Uterus (tissue), 4 donors: ENCODE measurements at places on chromosomes 13 and 19. TPM values are rescaled to one million over a fixed set of nuclear protein-coding genes. Genes with fewer than 3 reads are reported as not detected.

- no peaks in the 10 kb centered on the region for H3K36me3 ChIP-seq
- no peak overlapping the region for H3K4me3 ChIP-seq
- H3K27ac ChIP-seq, result no peak overlapping the region
- no peaks in the 10 kb centered on the region for H3K4me1 ChIP-seq
- H3K27me3 ChIP-seq, result no peaks in the 10 kb centered on the region
- no peak for DNase-seq
Observed at GRCh38 chr19:7665076-7665475, 3.8 kb upstream of the RETN start.

DNA sequence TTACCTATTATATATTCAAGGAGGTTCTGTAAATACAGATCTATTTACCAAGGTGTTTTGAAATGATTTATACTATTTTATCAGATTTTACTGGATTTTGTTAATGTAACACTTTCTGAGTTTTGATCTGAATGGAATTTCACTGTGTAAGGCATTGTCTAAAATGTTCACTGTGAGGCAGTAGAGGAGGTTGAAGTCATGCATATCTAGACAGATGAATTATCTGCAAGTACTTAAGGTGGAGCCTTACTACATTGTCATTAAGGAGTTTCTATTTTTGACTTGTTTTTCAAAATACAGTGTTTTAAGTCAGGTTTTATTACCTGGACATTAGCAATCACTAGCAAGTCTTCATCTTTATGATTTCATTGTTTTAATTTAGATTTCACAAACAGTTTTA is 62.1 kb downstream of the TM9SF2 start:
- no peaks in the 10 kb centered on the region for H3K36me3 ChIP-seq
- no peaks in the 10 kb centered on the region for H3K27me3 ChIP-seq
- H3K4me3 ChIP-seq, result no peak overlapping the region
- H3K4me1 ChIP-seq, result no peaks in the 10 kb centered on the region
- no peak for DNase-seq

GRCh38 chr13:46864941-46865340 is 31.9 kb downstream of the HTR2A start:
- no peak overlapping the region for H3K4me3 ChIP-seq
- H3K27ac ChIP-seq, result no peak overlapping the region
- DNase-seq, result no peak

- no peak overlapping the region for H3K4me3 ChIP-seq
- no peaks in the 10 kb centered on the region for H3K27me3 ChIP-seq
- DNase-seq, result no peak
- no peaks in the 10 kb centered on the region for H3K36me3 ChIP-seq
- no peak overlapping the region for H3K27ac ChIP-seq
Observed at GRCh38 chr19:19382118-19382517, 23.4 kb upstream of the GATAD2A start.

DNA sequence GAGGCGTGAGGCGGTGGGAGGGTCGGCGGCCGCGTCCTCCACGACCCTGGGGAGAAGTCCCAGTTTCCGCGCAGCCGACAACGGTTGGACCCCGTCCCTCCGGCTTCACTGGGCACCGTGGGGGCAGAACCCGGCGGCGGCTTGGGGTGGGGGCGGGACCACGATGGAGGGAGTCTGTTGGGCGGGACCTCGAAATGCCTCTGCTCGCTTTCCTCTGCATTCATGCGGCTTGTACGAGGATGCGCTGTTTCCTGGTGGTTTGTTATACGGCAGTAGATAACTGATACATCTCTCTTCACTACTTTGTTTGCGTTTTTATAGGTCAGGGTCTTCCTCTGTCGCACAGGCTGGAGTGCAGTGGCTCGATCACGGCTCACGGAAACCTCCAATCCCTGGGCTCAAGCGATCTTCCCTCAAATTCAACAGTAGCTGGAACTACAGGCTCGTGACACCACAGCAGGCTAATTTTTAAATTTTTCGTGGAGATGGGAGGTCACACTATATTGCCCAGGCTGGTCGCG is 24.6 kb upstream of the ZNF846 start:
- H3K4me3 ChIP-seq, result peak overlapping the region; percentile 66
- no peaks in the 10 kb centered on the region for H3K36me3 ChIP-seq
- H3K4me1 ChIP-seq, result no peaks in the 10 kb centered on the region
- H3K27me3 ChIP-seq, result no peaks in the 10 kb centered on the region
- peak overlapping the region; percentile 98 for H3K27ac ChIP-seq

DNA sequence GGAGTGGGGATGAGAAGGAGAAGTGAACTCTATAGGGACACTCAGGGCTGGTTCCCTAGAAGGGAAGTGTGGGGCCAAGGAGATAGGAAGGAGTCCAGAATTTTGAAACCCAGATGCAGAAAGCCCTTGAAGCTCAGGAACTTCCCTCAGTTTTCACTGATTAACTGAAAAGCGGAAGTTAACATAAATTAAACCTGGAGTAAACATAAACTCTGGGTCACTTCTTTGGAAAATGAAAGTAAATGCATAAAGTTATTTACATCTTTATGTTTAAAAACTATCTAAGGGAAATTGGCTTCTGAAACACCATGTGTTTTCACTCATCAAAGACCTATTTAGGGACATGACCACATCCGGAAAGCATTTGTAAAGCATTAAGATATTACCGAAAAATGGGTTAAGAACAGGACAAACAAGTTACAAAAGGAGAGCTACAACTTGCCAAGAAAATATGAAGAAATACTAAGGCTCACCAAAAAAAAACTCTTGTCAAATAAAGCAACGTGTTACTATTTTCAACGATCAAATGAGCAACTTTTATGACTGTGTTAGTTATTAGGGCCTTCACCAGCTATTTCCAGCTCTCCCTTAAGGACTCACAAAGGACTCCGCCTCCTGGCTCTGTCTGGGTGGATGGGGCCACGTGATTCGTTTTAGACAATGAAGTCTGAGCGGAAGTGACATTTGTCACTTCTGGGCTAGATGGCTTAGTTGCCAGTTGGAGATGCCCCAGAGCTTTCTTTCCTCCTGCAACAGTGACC is 439.1 kb upstream of the ZNF507 start:
- peak; percentile 58 for DNase-seq
- no peak overlapping the region for H3K4me3 ChIP-seq
- H3K36me3 ChIP-seq, result no peaks in the 10 kb centered on the region
- H3K4me1 ChIP-seq, result peaks cover 3% of the 10 kb centered on the region
- no peaks in the 10 kb centered on the region for H3K27me3 ChIP-seq
- peak overlapping the region; percentile 74 for H3K27ac ChIP-seq

GRCh38 chr19:12733369-12734214 is 892 bp downstream of the TRIR start:
- no peaks in the 10 kb centered on the region for H3K27me3 ChIP-seq
- H3K4me3 ChIP-seq, result peak overlapping the region; percentile 81
- peaks cover 21% of the 10 kb centered on the region for H3K4me1 ChIP-seq
- DNase-seq, result no peak
- no peaks in the 10 kb centered on the region for H3K36me3 ChIP-seq
- peak overlapping the region; percentile 86 for H3K27ac ChIP-seq

DNA sequence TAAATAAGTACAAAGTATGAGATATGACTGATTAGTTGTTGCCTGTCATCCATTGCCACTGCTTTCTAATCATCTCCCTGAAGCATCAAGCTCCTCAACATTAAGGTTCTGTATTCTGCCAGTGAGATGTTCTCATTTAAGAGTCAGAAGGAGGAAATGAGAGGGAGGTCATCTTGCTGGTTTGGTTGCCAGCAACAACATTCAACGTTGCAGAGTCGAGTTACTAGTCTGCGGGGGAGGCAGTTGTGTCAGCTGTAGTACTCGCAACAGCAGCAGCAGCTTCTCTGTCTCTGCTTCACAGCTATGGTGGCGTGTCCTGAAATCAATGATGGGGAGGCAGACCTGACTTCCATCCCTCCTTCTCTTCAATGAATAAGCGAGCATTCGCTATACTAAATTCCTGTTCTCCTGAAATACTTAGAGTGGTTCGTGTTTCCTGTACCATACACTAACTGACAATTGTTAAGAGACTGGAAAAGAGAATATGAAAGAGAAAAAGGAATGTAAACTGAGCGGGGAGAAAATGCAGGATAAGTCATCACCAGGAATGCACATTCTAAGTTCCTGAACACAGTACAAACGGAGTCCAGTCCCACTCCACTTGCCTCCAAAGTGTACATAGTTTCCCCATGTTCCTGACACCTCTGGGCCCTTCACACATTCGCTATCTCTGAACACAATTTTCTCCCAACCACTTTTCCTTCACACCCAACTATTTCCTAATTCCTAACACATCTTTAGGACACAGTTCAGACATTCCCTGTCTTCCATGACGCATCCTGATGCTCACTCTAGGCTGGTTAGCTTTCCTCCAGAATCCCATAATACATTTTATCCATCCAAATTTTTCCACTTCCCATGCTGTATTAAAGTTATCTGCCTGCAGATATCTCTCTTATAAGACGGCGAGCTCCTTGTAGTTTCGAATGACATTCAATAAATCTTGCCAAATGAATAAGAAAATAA is 263.0 kb downstream of the KLF12 start:
- H3K36me3 ChIP-seq, result no peaks in the 10 kb centered on the region
- no peaks in the 10 kb centered on the region for H3K27me3 ChIP-seq
- no peak overlapping the region for H3K4me3 ChIP-seq
- H3K4me1 ChIP-seq, result no peaks in the 10 kb centered on the region

DNA sequence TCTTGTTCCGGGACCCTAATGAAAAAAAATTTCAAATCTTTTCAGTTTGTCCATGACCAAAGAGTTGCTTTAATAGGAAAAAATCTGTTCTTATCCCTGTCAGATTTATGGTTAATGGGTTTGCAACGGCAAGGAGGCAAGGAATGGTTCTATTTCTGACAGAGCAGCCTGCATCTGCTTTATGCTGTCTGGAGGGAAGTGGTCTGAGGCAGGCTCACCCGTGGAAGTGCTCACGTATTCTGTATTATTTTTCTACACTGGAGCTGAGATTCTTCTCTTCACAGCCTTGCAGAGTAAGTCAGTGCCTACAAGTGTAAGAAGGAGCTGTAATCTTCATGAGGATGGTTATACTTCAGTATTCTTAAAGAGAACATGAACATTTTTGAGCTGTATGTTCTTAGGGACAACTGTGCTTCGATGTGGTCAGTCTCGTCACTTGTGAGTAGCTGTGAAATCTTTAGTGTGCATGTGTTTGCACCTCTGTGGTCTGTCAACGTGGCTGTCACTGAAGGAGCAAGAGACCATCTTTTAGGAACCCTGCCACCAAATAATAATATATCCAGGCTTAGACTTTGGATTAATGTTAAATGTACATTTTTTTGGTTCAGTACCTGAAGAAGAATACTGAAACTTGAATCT is 114.3 kb downstream of the DNAJC3 start:
- no peaks in the 10 kb centered on the region for H3K36me3 ChIP-seq
- H3K4me1 ChIP-seq, result no peaks in the 10 kb centered on the region
- H3K27ac ChIP-seq, result no peak overlapping the region
- H3K4me3 ChIP-seq, result no peak overlapping the region
- H3K27me3 ChIP-seq, result no peaks in the 10 kb centered on the region

- no peaks in the 10 kb centered on the region for H3K36me3 ChIP-seq
- no peak overlapping the region for H3K27ac ChIP-seq
- DNase-seq, result no peak
Observed at GRCh38 chr19:14315433-14315832, 65.8 kb upstream of the ADGRE5 start.

DNA sequence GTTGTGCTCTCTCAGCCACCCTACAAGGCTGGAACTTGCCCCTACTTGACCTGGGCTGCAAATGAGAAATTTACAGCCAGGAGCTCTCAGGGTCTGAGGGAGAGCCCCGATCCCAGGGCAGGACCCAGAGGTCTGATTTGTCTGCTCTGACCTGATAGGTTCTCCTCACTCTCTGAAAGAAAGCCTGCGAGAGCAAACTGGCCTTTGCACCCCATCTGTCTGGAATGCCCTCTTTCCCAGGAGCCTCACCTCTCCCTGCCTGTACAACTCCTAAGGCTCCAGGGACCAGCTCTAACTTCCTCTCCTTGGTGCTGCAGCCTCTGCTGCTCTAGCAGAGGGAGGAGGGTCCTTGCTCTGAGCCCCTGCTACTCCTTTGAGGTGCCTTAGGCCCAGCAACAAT is 137.8 kb downstream of the UQCRFS1 start:
- no peak for DNase-seq
- no peaks in the 10 kb centered on the region for H3K4me1 ChIP-seq
- no peak overlapping the region for H3K27ac ChIP-seq
- no peak overlapping the region for H3K4me3 ChIP-seq
- H3K27me3 ChIP-seq, result no peaks in the 10 kb centered on the region
- no peaks in the 10 kb centered on the region for H3K36me3 ChIP-seq

GRCh38 chr19:41297628-41298347 is 12.2 kb upstream of the CCDC97 start:
- no peak for DNase-seq
- no peak overlapping the region for H3K4me3 ChIP-seq
- peak overlapping the region; percentile 33 for H3K27ac ChIP-seq
- no peaks in the 10 kb centered on the region for H3K27me3 ChIP-seq
- H3K4me1 ChIP-seq, result no peaks in the 10 kb centered on the region

DNA sequence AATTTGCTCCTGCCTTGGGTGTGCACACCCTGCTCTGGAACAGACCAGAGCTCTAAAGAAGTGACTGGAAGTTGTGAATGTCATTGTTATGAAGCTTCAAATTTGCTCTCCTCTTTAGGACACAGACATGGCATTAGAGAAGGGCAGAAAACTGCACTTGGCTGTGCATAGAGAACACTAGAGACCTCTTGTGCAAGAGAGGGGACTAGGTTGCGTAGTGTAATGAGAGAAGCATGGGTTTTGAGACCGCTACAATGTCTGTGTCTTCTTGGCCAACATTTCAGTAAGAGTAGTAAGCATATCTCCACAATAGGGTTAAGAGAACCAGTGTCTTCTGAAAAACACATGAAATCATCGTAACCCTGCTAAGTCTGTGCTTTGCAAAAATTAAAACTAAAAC is 423.3 kb downstream of the SPRY2 start:
- DNase-seq, result no peak
- no peaks in the 10 kb centered on the region for H3K4me1 ChIP-seq
- H3K4me3 ChIP-seq, result no peak overlapping the region
- no peaks in the 10 kb centered on the region for H3K36me3 ChIP-seq
- H3K27me3 ChIP-seq, result no peaks in the 10 kb centered on the region

DNA sequence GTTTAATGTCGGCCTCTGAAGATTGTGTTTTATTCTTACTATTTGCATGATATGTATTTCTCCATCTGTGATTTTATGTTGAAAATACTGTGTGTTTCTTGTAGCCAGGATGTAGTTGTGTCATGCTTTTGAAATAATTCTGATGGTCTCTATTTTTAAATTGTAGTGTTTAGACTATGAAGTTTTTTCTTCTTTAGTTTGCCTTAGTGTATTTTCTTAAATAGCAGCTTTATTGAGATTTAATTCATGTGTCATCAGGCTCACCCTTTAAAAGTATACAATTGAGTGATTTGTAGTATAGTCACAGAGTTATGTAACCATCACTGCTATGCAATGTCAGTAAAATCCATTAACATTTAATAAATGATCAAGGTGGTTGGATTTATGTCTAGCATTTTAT is 74.5 kb downstream of the PCCA start:
- no peak overlapping the region for H3K4me3 ChIP-seq
- H3K27me3 ChIP-seq, result no peaks in the 10 kb centered on the region
- H3K27ac ChIP-seq, result no peak overlapping the region
- H3K36me3 ChIP-seq, result no peaks in the 10 kb centered on the region

GRCh38 chr19:45889210-45889885 is 3.4 kb upstream of the IRF2BP1 start:
- H3K4me1 ChIP-seq, result peaks cover 12% of the 10 kb centered on the region
- peak overlapping the region; percentile 8 for H3K27ac ChIP-seq
- H3K36me3 ChIP-seq, result no peaks in the 10 kb centered on the region

Gene PODNL1
- not detected for total RNA-seq

Gene TTYH1
- not detected for total RNA-seq

Gene LILRA1
- 0.91 TPM for total RNA-seq

Gene NUCB1
- total RNA-seq, result 175 TPM

Gene LILRB5
- total RNA-seq, result not detected
